Airway epithelial cell (primary cell): ENCODE measurements at places on chromosomes 13 and 19. TPM values are rescaled to one million over a fixed set of nuclear protein-coding genes. Genes with fewer than 3 reads are reported as not detected.

ANKRD24 gene
- total RNA-seq = under 0.01 and 0.28 TPM in 2 replicates

SIGLEC12 gene
- not detected in 2 replicates for total RNA-seq

KLK14 gene
- not detected in 2 replicates for total RNA-seq

ITPKC gene
- 40.4 and 44.4 TPM in 2 replicates for total RNA-seq

U2AF1L4 gene
- total RNA-seq = 7.9 and 9.1 TPM in 2 replicates

FBXO27 gene
- 9.2 and 11.9 TPM in 2 replicates for total RNA-seq

STARD13 gene
- 3.0 and 4.1 TPM in 2 replicates for total RNA-seq

CFAP97D2 gene
- not detected in 2 replicates for total RNA-seq

ZNF699 gene
- total RNA-seq = 5.9 and 12.1 TPM in 2 replicates

ATP13A1 gene
- total RNA-seq = 111 and 113 TPM in 2 replicates

IFI30 gene
- 9.2 and 15.6 TPM in 2 replicates for total RNA-seq

AP1M2 gene
- 87.2 and 108 TPM in 2 replicates for total RNA-seq

ZNF98 gene
- 0.14 TPM in 1 of 2 replicates, not detected in the other for total RNA-seq

FUT1 gene
- 8.0 and 8.2 TPM in 2 replicates for total RNA-seq

NTN5 gene
- not detected in 2 replicates for total RNA-seq

MUC16 gene
- 0.42 and 0.85 TPM in 2 replicates for total RNA-seq

SYNGR4 gene
- total RNA-seq = not detected in 2 replicates

TMEM145 gene
- total RNA-seq = not detected in 2 replicates

NLRP7 gene
- not detected in 2 replicates for total RNA-seq

EFNB2 gene
- total RNA-seq = 29.0 and 42.6 TPM in 2 replicates

KCNC3 gene
- total RNA-seq = 0.14 TPM in 2 replicates

RNF225 gene
- total RNA-seq = 3.8 and 4.2 TPM in 2 replicates

HCST gene
- not detected in 2 replicates for total RNA-seq

COLGALT1 gene
- 81.9 and 97.9 TPM in 2 replicates for total RNA-seq

SLC15A1 gene
- total RNA-seq = 0.14 and 0.33 TPM in 2 replicates

KLHL1 gene
- total RNA-seq = not detected in 2 replicates

KIR2DL1 gene
- not detected in 2 replicates for total RNA-seq

GJB6 gene
- total RNA-seq = 50.7 and 55.4 TPM in 2 replicates

RNASEH2B gene
- total RNA-seq = 26.4 and 29.1 TPM in 2 replicates

ACP4 gene
- not detected in 2 replicates for total RNA-seq

TMEM143 gene
- total RNA-seq = 4.7 and 5.1 TPM in 2 replicates

MLLT1 gene
- total RNA-seq = 15.7 and 20.3 TPM in 2 replicates
